ENCODE measurements at places on chromosomes 3 and 15.

DNA sequence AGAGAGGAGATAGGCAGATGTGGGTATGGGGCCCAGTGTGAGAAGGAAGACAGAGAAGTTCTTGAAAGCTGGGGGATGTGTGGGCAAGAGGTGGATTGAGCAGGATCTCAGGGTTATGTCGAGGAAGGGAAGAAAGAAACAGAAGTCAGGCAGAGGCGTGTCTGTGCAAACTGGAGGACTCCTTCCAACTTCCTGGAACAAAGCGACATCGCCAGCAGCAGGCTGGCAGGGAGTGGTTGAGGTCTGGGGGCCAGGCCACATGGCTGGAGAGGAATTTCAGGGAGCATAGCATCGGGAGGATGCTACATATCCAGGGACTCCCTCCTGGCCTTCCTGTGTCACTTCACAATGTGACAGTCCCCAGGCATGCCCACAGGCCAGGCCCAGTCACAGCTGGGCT, 42.9 kb upstream of the MYZAP start:
- no peak overlapping the region for H3K4me3 ChIP-seq
- no peaks in the 10 kb centered on the region for H3K27me3 ChIP-seq

- DNase-seq = no peak
- no peaks in the 10 kb centered on the region for H3K36me3 ChIP-seq
Measured at GRCh38 chr15:78875107-78875914, 2.6 kb downstream of the MORF4L1 start.

- H3K36me3 ChIP-seq = no peaks in the 10 kb centered on the region
- no peak for DNase-seq
- H3K27me3 ChIP-seq = no peaks in the 10 kb centered on the region
- no peaks in the 10 kb centered on the region for H3K4me1 ChIP-seq
- no peak overlapping the region for H3K27ac ChIP-seq
- no peak overlapping the region for H3K4me3 ChIP-seq
Measured at GRCh38 chr3:36212251-36212650, 168.1 kb upstream of the STAC start.

DNA sequence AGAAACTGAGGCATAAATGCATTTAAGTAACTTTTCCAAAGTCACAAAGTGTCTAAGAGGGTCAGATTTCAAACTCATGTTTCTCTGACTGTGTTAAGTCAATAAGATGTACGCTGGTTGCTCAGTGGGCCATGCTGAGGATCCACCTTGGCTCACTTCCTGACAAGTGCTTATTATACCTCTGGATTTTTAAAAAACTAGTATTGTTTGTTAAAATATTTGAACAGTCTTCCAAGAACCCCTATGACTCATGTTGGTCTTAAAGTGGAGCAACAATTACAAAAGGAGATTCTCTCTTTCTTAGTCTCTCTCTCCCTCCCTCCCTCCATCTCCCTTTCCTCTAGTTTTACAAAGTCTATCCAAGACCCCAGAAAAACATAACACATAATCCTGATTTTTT, 1050.2 kb downstream of the AGBL1 start:
- H3K27me3 ChIP-seq = no peaks in the 10 kb centered on the region
- H3K4me1 ChIP-seq = no peaks in the 10 kb centered on the region
- H3K4me3 ChIP-seq = no peak overlapping the region
- no peak for DNase-seq
- H3K36me3 ChIP-seq = no peaks in the 10 kb centered on the region
- no peak overlapping the region for H3K27ac ChIP-seq

- no peaks in the 10 kb centered on the region for H3K27me3 ChIP-seq
- no peak for DNase-seq
- peaks cover 8% of the 10 kb centered on the region for H3K4me1 ChIP-seq
- H3K27ac ChIP-seq = no peak overlapping the region
- no peaks in the 10 kb centered on the region for H3K36me3 ChIP-seq
Measured at GRCh38 chr15:47866446-47866845, 149.1 kb downstream of the SEMA6D start.

DNA sequence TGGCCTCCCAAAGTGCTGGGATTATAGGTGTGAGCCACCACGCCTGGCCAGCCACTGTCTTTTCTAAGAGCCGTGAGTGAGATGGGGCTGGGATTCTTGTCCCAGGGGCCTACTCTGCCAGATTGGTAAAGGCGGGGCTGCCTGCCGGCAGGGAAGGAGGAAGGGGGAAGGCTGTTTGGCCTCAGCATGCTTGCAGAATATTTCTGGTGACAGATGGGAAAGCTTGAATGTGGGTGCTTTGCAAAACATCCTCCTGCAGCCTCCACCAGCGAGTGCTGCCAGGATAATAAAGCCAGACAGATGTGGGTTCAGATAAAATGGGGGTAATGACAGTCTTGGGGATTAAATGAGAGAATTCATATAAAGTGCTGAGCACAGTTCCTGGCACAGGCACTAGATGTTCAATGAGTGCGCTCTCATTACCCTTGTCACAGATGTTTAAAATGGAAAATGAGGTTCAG, 19.8 kb upstream of the ACOX2 start:
- peaks cover 9% of the 10 kb centered on the region for H3K4me1 ChIP-seq
- H3K27me3 ChIP-seq = no peaks in the 10 kb centered on the region
- peak; percentile 86 for DNase-seq
- H3K36me3 ChIP-seq = no peaks in the 10 kb centered on the region
- no peak overlapping the region for H3K4me3 ChIP-seq

DNA sequence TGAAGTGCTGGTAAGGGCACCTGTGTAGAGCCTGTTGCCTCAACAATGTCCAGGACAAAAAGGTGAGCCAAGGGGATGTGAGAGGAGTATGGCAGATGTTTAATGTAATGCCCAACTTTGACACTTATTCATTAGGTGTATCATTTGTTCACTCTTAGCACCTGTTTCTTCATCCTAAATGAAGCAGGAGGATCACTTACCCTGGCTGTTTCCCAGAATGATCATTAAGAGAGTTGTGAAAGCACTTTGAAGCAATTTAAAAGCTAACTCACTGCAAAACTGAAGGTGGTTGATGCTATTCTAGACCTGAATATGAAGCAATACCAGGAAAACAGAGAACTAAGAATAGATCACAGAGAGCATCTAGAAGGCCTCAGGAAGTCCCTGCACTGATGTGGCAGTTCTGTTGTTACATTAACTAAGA, 3.4 kb upstream of the HHLA2 start:
- no peak overlapping the region for H3K4me3 ChIP-seq
- H3K27ac ChIP-seq = no peak overlapping the region
- no peaks in the 10 kb centered on the region for H3K27me3 ChIP-seq

- H3K27me3 ChIP-seq = no peaks in the 10 kb centered on the region
- no peaks in the 10 kb centered on the region for H3K36me3 ChIP-seq
- peaks cover 14% of the 10 kb centered on the region for H3K4me1 ChIP-seq
Measured at GRCh38 chr15:94709319-94709718, 478.0 kb downstream of the MCTP2 start.

DNA sequence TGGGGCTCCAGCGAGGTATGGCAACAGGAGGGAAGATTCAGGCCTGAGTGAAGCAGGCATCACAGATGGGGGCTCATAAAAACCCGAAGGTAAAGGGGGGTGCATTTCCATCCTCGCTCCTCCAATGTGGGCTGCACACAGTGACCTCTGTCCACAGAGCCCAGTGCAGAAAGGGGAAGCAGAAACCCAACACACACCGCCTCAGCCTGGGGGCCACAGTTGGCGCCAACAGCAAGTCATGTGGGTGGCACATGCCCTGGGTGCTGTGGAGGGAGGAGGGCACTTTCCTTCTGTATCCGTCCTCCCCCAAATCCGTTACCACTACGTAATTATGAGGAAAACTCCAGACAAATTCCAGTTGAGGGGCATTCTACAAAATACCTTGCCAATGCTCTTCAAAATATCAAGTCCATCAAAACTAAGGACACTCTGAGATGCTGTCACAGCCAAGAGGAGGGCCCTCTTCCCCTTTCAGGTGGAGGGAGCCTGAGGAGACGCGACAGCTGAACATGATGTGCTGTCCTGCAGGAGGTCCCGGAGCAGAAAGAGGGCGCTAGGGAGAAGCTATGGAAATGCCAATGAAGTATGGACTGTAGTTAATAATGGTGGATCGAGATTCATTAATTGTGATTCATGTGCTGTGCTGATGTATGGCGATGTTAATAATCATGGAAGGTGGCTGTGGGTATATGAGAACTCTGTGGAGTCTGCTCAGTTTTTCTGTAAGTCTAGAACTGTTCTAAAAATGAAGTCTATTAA, 16.4 kb downstream of the APBA2 start:
- H3K4me3 ChIP-seq = no peak overlapping the region
- H3K4me1 ChIP-seq = no peaks in the 10 kb centered on the region
- no peaks in the 10 kb centered on the region for H3K36me3 ChIP-seq
- no peaks in the 10 kb centered on the region for H3K27me3 ChIP-seq
- H3K27ac ChIP-seq = no peak overlapping the region

GRCh38 chr3:31798840-31799239, 182.2 kb downstream of the OSBPL10 start:
- no peak overlapping the region for H3K27ac ChIP-seq
- no peaks in the 10 kb centered on the region for H3K27me3 ChIP-seq
- DNase-seq = no peak
- no peak overlapping the region for H3K4me3 ChIP-seq
- H3K4me1 ChIP-seq = no peaks in the 10 kb centered on the region
- no peaks in the 10 kb centered on the region for H3K36me3 ChIP-seq

- H3K36me3 ChIP-seq = no peaks in the 10 kb centered on the region
- H3K4me1 ChIP-seq = no peaks in the 10 kb centered on the region
- H3K27me3 ChIP-seq = no peaks in the 10 kb centered on the region
- no peak for DNase-seq
- H3K4me3 ChIP-seq = no peak overlapping the region
- no peak overlapping the region for H3K27ac ChIP-seq
Measured at GRCh38 chr15:33328106-33328505, 17.3 kb downstream of the RYR3 start.

DNA sequence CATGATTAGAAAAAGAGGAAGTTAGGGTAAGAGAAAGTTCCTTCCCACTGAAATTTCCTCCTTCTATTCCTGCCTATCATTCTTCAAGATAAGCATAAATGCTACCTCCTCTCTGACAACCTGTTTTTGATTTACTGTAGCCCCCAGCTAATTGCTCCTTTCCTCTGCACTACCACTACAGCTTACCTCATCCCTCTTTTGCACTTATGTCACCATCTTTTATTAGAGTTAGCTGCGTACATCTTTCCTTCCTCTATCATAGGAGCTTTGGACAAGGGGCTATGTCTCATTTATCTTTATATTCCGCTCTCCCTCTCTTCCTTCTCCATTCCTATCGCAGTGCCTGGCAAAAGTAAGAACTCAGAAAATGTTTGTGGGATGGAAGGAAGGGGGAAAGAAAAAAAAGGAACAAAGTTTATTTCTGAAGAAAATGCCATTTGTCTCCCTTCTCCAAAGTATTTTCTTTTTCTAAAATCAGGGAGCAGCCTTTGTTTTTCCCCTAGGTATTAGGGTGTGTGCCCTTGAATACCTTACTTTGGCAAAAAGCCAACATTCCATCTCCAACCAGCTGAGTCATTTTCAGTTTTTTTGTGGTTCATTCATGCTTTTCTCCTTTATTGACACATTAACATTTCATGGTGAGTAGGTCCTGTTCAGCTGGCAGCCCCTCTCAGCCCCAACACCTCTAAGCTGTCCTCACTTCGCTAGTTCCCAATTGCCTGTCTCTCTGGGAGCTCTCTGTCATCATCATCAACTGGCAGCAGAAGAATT, 87.6 kb upstream of the SOX2 start:
- H3K27ac ChIP-seq = no peak overlapping the region
- no peaks in the 10 kb centered on the region for H3K4me1 ChIP-seq
- no peaks in the 10 kb centered on the region for H3K36me3 ChIP-seq
- H3K27me3 ChIP-seq = no peaks in the 10 kb centered on the region

DNA sequence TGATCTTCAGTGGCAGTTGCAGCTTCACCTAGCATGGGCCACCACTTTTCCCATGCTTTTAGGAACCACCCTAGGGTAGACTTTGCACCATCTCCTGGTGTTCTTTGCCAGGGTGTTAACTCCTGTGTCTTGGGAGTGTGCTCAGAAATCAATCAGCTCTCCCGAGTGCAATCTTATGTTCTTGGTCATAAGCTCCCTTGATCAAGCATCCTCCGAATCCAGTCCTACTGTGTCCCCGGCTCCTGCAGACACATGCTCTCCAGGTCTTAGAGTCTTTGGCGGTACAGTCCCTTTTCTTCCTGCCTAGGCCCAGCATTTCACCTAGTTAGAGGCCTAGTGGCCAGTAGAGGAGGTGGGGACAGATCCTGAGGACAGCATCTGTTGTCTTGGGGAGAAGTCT, 74.7 kb upstream of the SYN2 start:
- no peaks in the 10 kb centered on the region for H3K36me3 ChIP-seq
- H3K4me3 ChIP-seq = no peak overlapping the region
- DNase-seq = peak; percentile 28
- no peak overlapping the region for H3K27ac ChIP-seq

GRCh38 chr15:92600856-92601255, 54.7 kb downstream of the FAM174B start:
- H3K4me3 ChIP-seq = no peak overlapping the region
- no peak overlapping the region for H3K27ac ChIP-seq
- no peaks in the 10 kb centered on the region for H3K27me3 ChIP-seq
- no peak for DNase-seq
- H3K4me1 ChIP-seq = peaks cover 4% of the 10 kb centered on the region

DNA sequence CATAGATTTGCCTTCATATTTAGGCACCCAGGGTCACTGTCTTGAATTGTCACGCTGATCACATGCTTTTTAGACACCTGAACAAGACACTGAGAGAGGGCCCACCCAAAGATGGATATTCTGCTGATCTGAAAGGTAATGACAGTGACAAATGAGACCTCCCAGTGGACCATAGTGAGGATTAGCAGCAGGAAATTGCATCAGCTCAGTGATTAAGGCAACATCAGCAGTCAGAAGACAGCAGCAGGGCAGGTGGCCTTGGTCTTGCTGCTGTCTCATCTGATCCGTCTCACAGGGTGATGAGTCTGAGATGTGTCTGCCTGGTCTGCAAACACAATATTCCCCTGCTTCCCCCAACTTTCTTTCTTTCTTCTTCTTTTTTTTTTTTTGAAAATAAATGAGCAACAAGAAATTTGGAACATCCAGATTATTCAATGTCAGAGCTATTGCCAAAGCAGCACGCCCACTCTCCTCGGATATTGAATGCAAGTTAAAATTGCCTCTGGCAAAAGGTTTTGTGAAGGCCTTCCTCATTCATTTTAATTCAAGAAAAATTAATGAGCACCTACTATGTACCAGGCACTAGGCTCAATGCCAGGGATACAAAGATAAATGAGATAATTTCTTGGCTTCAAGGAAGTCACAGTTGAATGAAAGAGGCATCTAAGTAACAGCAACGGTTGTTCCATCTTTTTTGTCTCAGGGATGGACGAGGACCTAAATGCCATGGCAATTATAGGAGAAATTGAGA, 14.1 kb downstream of the OTOL1 start:
- H3K4me3 ChIP-seq = no peak overlapping the region
- H3K27ac ChIP-seq = no peak overlapping the region
- DNase-seq = no peak
- no peaks in the 10 kb centered on the region for H3K36me3 ChIP-seq
- H3K4me1 ChIP-seq = no peaks in the 10 kb centered on the region

DNA sequence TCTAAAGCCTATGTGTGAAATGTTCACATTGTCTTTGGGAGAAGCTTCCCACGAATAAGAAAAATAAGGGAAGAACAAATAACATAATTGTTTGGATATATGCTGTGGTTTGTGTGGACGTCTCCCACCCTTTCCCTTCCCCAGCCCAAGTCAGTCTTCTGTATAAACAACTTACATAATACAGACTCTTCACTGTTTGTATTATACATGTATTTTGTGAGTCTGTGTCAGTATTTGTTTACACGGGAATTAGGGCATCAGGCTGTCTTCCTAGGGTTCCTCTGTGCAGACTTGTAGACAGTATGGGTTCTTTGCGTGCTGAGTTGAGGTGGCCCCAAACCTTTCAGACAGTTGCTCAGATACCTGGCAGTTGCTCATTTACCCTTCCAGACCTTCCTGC, 103.4 kb downstream of the IGF1R start:
- H3K27ac ChIP-seq = no peak overlapping the region
- H3K36me3 ChIP-seq = no peaks in the 10 kb centered on the region
- no peak for DNase-seq
- no peaks in the 10 kb centered on the region for H3K27me3 ChIP-seq
- no peak overlapping the region for H3K4me3 ChIP-seq
- peaks cover 60% of the 10 kb centered on the region for H3K4me1 ChIP-seq
